ENCODE measurements at places on chromosomes 13 and 19.

DNA sequence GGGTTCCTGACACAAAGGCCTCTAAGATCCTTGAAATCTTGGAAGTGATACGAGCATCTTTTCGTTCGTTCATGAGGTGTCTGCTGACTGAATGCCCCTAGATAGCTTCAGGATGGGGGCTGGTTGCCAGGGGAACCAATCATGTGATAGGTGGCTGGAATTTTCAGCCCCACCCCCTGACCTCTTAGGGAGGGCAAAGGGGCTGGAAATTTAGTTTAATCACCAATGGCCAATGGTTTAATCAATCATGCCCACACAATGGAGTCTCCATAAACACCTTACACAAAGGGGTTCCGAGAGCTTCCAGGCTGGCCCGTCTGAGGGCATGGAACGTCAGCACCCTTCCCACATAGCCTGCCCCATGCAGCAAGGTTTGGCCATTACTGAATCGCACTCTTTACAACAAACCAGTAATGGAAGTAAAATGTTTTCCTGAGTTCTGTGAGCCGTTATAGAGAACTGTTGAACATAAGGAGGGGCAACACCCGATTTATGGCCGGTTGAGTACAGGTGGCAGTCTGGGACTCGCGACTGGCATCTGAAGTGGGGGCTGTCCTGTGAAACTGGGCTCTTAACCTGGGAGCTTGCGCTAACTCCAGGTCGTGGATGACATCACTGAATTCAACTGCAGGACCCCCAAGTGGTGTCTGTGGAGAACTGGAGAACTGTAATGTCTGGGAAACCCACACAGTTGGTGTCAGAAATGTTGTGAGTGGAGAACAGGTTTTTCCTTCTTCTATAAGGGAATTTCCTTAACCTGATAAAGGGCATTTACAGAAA lies 25.6 kb downstream of the MLLT1 start:
- no peak for DNase-seq

DNA sequence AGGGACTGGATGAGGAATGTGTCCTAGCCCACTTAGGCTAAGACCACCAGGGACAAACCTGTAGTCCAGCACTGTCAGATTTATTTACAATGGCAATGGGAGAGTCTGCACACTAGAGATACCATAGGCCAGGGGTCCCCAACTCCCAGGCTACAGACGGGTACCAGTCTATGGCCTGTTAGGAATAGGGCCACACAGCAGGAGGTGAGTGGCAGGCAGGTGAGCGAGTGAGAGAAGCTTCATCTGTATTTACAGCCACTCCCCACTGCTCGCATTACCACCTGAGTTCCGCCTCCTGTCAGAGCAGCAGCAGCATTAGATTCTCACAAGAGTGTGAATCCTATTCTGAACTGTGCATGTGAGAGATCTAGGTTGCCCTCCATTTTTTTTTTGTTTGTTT lies 2.4 kb downstream of the THAP8 start:
- no peak for DNase-seq

GRCh38 chr13:51243832-51244231 lies 21.6 kb downstream of the FAM124A start:
- no peak for DNase-seq

- DNase-seq, result no peak
These were observed 2.6 kb downstream of the SULT2B1 start for GRCh38 chr19:48554385-48555091.

DNA sequence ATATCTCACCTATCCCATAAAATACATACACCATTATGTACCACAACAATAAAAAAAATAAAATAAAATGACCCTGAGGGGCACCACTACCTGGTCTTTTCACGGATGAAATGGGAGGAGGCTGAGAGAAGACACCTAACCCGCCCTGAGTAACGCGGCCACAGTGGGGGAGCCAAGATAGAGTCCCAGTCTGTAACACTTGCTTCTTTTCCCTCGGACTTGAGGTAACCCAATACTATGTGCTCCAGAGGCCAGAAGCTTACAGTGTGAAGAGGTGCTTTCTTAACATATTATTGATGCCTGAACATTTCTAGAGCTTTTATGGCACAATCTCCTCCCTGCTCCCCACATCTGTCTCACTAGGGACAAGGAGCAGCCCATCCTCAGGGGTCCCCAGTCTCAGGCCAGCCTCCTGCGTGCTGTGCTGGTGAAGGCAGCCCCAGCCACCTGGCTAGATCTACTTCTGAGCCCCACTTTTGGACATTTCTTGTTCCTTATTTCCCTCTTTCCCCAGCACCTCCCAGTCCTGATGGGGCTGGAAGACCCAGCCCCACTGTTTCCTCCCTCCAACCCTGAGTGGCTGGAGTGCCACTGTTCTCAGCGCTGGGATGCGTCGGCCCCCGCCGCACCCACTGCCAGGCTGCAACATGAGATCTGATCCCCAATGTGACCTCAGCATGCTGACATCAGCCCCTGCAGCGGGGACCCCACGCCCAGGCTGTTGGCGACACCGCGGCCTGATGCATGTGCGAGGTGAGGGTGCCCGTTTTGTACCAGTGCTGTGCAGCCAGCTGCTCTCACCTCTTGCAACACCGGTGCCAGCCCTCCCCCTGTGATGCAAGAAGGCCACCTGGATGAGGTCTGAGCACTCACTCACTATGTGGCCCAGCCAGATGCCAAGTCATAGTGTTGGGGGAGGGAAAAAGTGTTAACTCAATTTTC lies 143.3 kb downstream of the DCLK1 start:
- no peak for DNase-seq

GRCh38 chr19:50205681-50206138 lies 2.3 kb downstream of the MYH14 start:
- no peak for DNase-seq

DNA sequence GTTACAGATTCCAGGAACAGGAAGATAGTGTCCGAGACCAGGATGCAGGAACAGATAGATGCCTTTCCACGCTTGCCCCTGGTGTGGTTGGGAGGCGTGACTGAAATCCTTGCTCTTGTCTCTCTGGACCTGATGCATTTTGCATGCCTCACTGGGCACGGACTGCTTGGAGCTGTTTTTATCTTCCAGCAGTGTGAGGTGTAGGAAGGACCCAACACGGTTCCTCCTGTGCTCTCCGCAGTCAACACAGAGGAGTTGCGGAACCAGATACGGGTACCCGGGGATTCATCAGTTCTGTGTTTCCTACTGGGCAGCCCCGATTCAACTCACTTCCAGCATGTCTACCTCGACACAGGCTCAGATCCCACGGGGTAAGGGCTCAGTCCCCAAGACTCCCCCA lies 6.5 kb downstream of the DOT1L start:
- no peak for DNase-seq

DNA sequence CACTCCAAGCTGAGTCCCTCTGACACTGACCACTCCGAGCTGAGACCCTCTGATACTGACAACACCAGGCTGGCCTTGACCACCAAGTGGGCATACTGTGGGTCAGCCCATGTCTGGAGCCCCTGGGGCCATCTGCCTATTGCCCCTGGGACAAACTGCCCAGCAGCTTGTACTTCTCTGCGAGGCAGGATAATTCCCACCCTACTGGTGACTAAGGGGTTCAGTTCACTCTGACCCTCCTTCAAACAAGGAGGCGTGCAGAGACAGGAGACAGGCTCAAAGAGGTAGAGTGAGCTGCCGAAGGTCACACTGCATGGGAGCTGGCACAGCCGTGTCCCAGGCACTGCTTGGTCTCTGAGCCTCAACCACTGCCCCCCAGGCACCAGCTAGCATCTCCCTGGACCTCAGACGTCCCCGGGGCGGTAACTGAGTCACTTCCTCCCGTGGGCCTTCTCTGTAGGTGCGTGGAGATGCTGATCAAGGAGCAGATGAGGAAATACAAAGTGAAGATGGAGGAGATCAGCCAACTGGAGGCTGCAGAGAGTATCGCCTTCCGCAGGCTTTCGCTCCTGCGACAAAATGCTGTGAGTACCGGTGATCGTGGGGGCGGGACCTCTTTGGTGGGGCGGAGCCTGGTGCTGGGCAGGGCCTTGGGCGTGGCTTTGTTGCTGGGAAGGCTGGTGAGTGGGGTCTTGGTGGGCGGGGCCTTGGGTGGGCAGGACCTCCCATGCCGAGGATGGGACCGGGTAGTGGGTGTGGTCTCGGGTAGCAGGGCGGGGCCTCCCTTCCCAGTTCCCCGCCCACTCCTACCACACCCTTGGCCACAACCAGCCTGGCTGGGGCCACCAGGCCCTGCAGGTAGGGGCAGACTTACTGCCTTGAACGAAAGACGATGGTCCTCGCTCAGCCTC lies 5.8 kb upstream of the USE1 start:
- DNase-seq, result peak; percentile 36
